HFFc6 (cell line): ENCODE measurements at places on chromosomes 3 and 15.

DNA sequence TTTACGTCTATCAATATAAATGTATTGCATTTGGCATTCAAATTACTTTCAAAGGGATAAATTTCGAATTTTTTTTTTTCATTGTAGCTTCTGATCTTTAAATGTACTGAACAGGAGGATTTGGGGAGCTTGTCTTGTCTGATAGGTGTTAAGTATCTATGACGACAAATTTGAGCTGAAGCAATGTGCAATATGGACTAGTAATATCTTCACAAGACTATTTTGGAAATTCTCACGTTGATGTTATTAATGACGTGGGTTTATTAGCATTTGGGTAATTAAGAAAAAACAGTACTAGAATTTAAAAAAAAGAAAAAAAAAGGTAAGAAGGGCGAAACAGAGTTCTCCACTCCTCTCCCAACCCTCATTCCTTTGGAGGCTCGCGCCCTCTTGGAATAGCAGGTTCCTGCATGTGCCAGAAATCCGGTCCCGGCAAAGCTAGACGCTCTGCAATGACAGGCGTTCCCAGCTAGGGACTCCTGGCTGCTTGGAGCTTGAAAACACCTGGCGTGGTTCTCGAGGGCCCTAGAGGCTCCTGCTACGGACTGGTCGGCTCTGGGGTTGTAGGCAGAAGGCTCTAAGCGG is 648 bp upstream of the P2RY1 start:
- no peak for DNase-seq

- peak; percentile 56 for DNase-seq
Observed at GRCh38 chr3:195892105-195893043, 16.0 kb downstream of the TNK2 start.

GRCh38 chr3:60146121-60146520 is 1096.3 kb upstream of the CFAP20DC start:
- DNase-seq, result no peak

- no peak for DNase-seq
Observed at GRCh38 chr3:52710512-52710911, 4.6 kb downstream of the SPCS1 start.

DNA sequence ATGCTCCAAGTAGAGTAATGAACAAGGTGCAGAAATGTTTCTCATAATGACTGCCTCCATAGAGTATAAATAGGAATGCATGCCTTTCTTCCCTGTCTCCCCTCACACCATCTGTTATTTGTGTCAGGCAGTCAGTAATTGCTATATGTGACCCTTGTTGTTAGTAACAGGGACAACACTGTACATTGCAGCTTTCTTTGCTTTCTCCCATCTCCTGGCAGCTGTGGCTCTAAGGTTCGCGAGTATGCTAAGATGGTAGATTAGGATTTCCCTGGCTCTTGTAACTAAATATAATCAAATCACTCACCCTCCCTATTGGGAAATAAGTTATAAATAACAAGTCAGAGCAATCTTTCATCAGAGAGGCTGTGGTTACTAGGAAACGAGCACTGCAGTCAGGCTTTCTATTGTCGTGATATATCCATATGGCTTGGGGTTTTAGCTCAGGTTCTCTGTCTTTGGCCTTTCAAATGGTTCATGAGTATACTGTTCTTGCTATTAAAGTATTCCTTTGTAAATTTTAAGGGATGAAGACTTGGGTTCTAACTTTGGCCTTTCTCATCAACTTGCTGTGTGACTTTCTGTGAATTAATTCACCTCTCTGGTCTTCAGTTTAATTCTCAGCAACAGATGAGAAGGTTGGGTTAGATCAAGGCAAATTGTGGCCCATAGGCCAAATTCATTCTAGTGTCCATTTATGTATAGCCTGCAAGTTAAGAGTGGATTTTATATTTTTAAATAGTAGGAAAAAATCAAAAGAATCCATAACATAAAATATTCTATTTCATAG is 8.1 kb upstream of the MINDY4B start:
- DNase-seq, result no peak

DNA sequence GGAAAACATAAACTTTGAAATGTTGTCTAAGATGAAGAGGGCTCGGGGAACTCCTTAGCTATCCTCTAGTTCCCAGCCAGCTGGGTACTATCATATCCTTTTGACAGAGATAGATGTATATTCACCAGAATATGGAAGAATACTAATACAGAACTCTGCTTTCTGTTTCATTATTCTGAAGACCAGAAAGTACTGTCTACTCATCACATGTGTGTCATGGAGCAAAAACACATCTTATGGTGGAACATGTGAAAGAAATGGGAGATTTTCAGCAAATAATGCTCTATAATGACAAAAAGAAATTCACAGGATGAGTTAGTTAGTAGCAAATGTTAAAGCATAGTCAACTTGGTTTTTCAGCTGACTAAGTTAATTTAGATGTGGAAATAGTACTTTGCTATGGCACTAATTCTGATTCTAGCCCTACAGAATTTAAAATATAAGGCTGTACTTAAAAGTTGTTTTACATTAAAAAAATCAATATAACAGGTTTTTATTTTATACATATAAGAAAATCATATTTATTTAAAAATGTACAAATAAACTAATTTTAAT is 16.5 kb downstream of the ISL2 start:
- no peak for DNase-seq

GRCh38 chr3:140521751-140522445 is 156.0 kb upstream of the TRIM42 start:
- no peak for DNase-seq

DNA sequence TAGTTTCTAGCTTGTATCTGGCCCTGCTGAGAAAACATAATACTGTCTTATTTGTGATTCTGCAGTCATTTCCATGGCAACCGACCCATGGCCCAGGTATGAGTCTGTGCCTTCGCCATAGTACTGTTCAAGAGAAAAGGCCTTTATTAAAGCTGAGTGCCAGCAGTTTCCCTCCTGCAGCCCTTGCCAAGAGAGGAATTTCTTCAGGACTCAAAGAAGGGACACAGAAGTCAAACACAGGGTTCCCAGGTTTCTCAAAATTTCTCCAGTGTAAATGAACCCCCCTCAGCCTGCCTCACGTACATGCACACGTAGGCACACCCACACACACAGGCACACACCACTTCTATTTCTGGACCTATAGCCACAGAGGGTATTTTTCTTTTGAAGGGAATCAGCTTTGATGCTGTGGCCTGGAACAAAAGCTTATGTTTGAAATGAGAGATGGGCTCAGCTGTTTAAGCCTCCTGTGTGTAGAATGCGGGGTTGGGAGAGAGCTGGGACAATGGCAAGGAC is 269.2 kb downstream of the PDCD6IP start:
- DNase-seq, result no peak

DNA sequence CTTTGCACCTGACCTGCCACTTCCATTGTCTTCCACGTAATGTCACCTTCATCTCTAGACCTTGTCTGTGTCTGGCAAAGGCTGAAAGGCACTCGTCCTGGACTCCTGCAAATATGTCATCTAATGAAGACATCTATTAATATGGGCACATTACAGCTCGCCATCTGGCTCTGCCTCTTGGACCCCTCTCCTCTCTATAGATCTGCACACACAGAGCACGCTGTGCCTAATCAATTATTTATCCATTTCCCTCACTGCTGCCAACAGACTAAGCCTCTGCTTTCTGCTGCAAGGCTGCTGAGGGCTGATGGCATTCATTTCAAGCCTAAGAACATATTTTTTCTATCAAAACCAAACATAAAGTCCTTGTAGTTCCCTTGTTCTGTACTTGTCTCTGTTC is 573.0 kb downstream of the TUSC7 start:
- DNase-seq, result no peak
